Activated CD4-positive, alpha-beta T cell treated with anti-CD3 and anti-CD28 coated beads, Interleukin-2, amount 50 U/mL, for 48 hours (primary cell): ENCODE measurements at places on chromosomes 3 and 15.

GRCh38 chr3:72273615-72274014 is 488.7 kb upstream of the PROK2 start:
- DNase-seq, result no peak

DNA sequence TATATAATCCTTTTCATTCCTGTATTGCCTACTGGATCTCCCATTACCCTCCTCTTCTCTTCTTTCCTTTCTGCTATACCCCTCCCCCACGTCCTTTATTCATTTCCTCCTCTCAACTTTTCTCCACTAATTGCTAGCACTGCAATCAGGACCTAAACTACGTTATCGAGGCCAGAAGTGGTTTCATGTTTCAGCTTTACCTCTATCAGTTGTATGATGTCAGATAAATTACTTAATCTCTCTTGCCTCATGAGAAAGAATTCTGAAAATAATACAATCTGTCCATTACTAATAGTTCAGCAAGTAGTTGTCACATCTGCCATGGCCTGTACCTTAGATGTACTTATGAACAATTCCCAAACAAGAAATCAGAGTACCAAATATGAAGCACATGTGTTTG is 10.6 kb downstream of the POPDC2 start:
- no peak for DNase-seq

DNA sequence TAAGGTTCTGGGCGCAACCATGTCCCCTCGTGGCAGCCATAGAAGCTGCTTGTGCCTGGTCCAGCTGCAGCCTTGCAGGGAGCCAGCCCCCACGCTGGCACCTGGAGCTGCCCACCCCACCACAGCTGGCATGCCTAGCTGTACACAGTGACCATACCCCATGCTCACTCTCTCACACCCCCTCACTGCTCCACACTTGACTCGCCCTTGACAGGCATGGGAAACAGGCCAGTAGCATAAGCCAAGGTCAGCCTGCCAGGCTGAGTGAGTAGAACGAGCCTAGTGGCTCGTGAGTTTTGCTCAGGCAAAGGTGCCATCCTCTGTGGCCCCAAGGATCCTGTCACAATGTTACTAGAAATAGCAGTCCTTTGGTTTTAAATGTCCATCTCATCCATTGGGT is 52.7 kb upstream of the CADM2 start:
- no peak for DNase-seq

- DNase-seq, result no peak
Measured at GRCh38 chr15:92808598-92809063, 91.5 kb upstream of the CHD2 start.

DNA sequence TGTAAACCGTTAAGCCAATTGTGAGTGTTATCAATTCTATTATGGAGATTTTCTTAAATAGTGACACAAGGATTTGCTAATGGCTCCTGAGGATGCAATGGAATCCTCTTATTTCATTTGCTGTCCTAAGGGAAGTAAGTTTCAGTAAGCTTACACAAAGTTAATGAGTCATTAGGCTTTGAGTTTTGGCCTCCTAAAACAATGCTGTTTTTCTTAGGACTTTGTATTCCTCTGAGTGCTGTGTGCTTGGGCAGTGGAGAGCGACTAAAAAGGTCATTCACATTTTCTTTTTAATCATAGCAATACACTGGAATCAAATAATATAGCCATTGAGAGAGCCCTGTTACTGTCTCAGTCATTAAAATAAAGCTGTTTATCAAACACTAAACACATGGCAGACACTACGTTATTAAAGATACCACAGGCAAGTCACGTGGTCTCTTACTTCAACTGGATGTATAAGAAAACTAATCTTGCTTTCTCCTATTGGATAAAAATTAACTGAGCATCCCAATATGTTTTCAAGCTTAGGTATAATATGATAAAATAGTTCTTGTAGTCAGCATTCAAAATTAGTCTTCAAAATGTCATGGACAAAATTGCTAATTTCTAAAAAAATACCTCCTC is 290.8 kb downstream of the NLGN1 start:
- no peak for DNase-seq

- no peak for DNase-seq
Measured at GRCh38 chr3:159252274-159252673, 450.4 kb downstream of the MFSD1 start.

- DNase-seq, result no peak
Measured at GRCh38 chr3:153458881-153459280, 296.9 kb downstream of the RAP2B start.

DNA sequence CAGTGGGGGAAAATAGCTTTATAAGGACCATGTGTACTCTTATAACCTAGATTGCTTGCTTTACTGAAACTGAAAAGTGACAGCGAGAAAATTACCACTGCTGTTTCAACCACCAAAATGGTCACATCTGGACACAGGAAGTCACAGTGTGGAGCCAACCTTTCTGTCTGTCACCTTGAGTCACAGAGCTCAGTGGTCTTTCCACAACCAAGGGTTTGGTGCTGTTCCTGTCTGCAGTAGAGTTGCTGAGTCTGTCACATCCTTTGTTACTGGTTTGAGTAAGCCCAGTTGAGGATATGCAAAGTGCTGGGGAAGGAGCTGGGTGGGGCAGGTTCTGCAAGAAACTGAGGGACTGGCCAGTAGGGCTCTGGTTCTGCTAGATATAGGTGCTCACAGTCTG is 139.1 kb upstream of the EIF1B start:
- DNase-seq, result no peak

DNA sequence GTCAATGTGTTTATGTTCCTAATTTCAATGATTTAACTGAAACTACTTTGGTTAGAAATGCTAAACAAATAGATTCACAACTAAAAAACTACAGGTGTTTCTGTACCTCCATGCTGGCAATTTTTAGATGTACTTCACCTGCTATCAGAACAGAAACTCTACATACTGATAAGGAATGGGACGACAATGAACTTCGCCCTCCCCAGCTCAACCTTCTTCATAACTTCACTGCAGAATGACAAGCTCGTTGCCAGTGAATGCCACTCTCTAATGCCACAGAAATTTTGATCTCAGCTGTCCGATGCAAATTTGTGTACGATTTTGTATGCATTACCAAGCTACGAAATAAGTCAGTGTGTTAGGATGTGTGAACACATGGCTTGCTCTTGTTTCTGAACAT is 133.4 kb downstream of the FOXP1 start:
- DNase-seq, result no peak

GRCh38 chr3:87436781-87437543 is 160.6 kb upstream of the POU1F1 start:
- no peak for DNase-seq

- no peak for DNase-seq
Measured at GRCh38 chr3:138688871-138689299, 80.3 kb downstream of the FAIM start.

DNA sequence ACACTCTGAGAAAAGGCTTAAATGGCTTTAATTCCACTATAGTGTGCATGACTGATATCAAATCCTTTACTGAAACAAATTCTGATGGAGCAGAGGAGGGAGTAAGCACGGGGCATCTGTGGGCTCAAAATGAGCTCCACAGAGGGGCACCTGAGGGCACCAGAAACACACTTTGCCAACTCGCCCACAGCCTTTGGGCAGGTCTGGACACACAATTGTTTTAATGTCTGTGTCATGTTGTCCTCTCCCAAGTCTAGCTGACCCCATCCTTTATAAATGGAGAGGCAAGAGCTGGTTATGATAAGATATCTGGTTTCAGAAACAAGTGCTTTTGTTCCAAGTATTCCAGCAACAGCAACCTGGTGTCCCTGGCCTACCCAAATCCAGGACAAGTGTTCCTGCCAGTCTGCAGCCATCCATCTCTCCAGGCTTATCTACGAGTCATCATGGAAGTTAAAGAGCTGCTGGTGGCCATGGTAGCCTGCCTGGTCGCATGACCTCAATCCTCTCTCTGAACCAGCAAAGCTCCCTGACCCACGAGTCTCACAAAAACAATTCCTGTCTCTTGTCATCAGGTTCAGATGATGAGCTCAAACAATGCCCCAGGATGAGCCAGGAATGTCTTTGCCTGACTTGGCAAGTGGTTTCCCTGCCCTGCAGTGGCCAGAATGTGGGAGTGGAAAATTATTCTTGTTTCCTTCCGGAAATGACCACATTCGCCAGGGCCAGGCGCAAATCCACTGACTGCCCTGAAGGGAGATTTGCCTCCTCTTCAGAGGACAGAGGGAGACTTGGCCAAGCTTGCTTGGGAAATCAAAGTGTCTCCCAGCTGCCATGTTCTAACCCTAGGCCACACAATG is 64.4 kb upstream of the TPM1 start:
- DNase-seq, result no peak

GRCh38 chr3:144295613-144296012 is 324.0 kb downstream of the DIPK2A start:
- no peak for DNase-seq

DNA sequence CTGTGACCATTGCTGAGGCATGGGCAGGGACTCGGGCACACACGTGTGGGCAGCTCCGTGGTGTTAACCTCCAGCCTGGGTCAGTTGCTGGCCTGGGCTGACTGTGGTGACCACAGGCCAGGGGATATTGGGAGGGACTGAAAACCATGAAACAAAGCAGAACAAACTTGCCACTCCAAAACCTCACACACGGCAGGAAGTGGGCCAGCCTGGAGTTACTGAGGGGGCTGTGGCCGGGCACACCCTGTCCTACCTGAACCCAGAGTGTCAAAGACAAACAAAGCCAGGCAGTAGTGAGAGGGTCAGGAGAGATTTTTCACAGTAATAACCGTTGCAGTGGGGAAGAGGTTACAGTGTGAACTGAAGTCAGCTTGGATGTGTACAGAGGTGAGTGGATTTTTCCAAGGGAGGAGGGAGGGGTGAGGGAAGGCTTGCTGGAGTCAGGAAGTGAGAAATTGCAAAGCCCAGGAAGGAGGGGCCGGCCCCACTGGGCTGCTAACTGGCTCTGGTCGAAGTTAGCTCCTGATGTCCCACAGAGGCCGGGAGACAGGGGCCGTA is 40.0 kb upstream of the ATP10A start:
- no peak for DNase-seq

DNA sequence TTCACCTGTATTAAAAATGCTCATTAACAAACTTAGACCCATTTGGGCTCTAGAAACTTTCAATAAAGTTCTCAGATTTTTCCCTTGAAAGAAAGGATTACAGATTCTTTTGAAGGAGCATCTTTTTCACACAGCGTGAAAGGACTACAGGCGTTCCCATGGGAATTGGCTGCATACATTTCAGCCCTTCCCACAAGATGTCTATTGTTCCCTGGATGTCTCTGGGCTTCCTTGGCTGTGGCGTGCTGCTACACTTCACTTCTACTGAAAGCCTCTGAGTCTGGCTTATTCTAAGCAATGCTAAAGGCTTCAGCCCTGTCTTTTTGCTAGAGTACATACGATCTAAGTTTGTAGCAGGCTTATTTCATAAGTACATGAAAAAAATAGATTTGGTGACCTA is 1.4 kb downstream of the VEPH1 start:
- no peak for DNase-seq

DNA sequence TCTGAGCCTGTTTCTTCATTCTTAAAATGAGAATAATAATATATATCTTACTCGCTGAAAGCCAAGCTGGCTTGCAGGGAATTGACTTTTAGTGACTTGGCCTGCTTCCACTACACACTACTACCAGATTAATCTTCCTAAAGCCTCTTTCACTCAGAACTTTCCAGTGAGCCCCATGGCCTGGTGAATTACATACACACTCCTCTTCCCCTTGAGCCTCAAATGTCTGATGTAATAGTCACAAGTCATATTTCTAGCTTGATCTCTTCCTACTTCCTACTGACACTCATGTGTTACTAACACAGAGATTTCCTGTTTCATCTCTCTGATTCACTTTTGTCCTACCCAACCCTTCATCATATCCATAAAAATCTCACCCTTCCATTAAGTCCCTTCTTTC is 82.7 kb upstream of the SOX2 start:
- no peak for DNase-seq

- peak; percentile 10 for DNase-seq
Measured at GRCh38 chr15:99442252-99442897, 123.4 kb upstream of the MEF2A start.

- DNase-seq, result no peak
Measured at GRCh38 chr3:114033721-114034120, 22.6 kb downstream of the CCDC191 start.

DNA sequence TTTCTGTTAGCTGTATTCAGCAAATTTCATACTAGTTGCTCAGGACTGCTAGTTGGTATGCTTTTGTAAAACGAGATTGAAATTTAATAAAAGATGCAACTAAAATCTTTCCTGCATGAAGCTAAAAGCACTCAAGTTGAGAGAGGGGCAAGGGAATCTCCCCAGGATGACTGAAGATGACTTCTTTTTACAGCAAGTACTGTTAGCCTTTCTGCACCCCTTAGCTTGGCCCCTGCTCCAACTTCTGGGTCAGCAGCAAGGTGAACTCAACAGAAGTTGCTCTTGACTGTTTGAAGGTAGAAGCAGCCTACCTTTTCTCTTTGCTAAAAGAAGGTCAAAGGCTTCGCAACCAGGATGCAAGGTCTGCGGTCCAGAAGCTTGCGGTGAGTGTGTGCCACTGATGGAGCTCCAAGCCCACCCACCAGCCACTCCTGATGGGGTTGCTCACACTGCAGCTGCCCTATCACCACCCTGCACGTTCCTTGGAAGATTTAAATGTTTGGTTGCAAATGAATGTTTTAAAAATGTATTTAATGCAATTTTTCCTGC is 32.5 kb downstream of the NME9 start:
- DNase-seq, result peak; percentile 18

GRCh38 chr15:60682615-60683014 is 203.7 kb upstream of the ICE2 start:
- DNase-seq, result no peak

DNA sequence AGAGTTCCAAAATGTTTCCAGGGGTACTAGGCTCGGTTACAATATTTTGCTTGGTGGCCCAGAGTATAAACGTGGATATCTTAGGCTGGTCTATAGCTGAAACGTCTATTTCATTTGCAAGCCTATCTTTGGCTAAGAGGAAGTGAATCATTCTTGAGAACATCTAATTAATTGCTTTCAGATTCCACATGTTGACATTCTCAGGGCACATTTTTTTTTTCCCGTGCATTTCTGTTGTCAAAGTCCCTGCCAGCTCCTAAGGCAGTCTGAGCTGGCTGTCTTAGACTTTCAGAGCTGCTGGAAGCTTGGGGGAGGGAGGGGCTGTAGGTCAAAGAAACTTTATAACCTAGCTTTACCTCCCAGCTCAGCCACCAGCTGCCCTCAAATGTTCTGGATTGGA is 23.2 kb upstream of the LAMP3 start:
- DNase-seq, result no peak

DNA sequence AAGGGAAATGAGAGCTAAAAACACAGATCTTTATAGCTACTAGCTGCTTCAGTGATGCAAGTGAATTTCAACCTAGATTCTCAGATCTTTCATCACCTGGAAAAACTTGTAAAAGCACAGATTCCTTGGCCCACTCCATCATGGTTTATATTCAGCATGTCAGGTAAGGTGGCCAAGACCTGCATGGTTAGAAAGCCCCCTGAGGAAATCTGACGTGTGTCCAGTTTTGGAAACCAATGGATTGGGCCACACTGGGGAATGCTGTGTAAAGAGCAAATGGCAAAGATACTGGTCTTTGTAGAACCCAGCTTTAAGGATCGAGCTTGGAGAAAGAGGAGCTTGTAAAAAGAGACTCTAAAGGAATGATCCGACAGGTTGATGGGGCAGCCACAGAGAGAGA is 397.0 kb upstream of the ARRDC4 start:
- no peak for DNase-seq
